ENCODE measurements at places on chromosomes 7 and 10.
A peak's percentile ranks its signal among the peaks of the same experiment; 100 is the strongest.

DNA sequence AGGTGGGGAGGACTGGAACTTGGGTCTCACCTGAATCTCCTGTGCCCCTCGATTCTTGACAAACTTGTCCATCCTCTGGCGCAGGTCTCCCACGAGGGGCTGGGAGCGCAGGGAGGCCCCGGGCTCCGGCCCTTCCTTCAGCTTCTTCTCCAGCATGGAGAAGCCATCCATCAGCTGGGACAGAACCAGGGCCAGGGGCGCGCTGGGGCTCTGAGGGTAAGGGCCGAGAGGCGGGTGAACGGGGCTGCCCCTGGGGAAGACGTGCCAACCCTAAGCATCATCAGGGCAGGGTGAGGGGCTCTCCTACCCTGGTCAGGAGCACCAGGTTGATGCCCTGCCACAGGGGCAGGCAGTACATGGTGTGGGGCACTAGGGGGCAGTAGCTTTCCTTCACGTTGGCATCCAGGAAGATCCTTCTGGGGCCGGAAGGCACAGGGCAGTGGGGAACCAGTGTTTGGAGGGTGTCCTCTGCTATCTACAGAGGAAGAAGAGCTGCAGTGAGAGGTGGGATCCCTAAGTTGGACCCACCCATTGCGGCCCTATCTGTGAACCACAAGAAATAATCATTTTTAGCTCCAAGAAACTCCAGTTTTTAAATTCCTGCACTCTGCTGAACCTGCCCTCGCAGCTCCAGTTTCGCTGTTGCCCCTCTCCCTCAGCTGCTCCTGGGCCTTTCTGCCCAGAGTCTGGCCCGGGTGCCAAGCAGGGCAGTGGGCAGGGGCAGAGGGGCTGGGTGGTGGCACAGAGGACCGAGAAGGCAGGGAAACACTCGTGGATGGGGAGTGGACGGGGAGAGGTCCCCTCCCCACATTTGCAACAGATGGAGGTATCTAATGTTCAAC lies 10.8 kb upstream of the PYROXD2 start:
- no peak for DNase-seq

DNA sequence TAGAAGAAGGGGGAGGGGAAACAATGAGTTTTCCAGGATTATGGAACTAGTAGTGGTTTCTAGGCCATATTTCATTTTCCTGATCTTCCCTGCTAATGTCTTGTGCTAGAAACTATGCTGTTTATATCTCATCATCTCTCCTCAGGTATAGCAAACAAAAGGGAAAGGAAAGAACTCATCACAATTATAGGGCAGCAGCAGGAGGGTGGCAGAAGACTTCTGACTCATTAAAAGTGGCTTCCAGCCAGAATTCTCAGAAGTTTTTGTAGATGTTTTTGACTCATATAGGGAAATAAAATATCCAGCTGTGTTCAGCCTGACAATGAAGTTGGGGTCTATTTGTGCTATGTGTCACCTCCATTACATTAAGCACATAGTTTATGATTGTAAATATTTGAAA lies 6.5 kb downstream of the AHR start:
- no peak for DNase-seq

DNA sequence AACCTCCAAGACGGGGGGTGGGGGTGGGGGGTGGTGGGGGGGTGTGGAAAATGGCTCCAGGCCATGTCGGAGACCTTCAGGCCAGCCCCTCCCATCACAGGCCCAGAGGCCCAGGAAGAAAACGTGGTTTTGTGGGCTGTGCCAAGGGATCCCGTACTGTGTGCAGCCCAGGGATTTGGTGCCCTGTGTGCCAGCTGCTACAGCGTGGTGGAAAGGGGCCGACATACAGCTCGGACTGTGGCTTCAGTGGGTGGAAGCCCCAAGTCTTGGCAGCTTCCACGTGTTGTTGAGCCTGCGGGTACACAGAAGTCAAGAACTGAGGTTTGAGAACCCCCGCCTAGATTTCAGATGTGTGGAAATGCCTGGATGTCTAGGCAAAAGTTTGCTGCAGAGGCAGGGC lies 259.7 kb downstream of the HGF start:
- DNase-seq, result no peak

DNA sequence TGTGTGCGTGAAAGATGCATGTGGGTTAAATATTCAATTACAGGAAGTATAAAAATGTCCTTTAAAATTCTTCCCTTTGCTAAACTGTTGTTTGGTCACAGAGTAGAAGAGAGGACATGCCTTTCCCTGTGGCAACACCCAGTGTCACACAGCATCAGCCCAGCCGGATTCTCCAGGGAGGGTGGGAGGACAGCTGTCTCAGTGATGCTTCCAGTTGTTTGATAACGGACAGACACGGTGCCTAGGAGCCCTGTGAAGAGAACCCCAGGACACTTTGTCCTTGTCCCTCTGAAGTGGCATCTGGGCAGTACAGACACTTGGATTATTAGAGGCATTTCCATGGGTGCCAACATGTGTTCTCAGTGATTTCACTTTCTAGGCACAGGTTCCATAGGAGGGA lies 306.6 kb upstream of the LRGUK start:
- no peak for DNase-seq

DNA sequence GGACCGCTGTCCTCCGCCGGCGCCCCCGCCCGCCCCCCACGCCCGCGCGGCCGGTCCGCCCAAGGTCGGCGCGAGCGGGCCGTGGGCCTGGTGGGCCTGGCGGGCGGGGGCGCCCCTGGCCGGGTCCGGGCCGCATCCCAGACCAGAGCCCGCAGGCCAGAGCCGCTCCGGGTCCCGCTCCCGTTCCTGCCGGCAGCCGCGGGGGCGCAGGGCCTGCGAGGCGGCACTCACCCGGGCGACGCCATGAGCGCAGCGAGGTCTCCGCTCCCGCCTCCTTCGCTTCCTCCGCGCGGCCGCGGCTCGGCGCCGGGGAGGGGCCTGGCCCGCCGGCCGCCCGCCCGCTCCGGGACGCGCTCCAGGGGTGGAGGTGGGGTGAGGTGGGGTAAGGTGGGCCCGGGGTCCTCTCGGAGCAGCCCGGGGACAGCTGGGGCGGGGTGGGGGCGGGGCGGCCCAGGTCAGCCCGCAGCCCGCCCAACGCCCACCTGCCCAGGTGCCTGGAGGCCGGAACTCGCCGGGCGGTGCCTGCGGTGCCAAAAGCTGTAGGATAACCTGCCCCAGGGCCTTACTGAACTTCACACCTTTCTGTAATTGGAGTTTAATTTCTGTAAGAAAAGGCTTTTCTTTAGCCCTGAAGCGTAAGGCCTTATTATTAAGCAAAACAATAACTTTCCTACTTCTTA lies at the start of gene URGCP:
Gene URGCP, minus strand, starts transcription at position 266 of the 680 bp plus-strand sequence. Its CDS starts 21 bp downstream, at position 245.
- DNase-seq, result peak; percentile 59

- DNase-seq, result no peak
Observed at GRCh38 chr10:73296946-73297345, 44.5 kb upstream of the MRPS16 start.

DNA sequence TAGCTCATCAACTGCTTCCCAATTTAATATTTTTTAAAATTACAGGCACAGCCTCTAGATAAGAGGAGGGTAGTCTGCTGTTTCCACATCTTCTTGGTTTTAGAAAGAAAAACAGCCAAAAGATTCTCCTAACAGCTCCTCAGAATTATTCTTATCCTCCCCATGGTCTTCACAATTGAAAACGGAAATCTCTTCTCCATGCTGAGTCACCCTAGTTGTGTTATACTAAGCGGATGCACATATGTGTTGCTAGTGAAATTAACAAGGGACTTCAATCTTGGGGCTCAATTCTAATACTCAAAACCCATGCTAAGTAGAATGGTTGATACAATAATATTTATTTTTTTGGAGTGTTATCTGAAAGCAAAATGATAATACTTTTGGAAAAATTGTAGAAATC lies 71.9 kb upstream of the NPY start:
- DNase-seq, result no peak

Data from psoas muscle (tissue), 8 donors.